ENCODE measurements at places on chromosomes 4 and X. TPM values are rescaled to one million over a fixed set of nuclear protein-coding genes. Genes with fewer than 3 reads are reported as not detected.

DNA sequence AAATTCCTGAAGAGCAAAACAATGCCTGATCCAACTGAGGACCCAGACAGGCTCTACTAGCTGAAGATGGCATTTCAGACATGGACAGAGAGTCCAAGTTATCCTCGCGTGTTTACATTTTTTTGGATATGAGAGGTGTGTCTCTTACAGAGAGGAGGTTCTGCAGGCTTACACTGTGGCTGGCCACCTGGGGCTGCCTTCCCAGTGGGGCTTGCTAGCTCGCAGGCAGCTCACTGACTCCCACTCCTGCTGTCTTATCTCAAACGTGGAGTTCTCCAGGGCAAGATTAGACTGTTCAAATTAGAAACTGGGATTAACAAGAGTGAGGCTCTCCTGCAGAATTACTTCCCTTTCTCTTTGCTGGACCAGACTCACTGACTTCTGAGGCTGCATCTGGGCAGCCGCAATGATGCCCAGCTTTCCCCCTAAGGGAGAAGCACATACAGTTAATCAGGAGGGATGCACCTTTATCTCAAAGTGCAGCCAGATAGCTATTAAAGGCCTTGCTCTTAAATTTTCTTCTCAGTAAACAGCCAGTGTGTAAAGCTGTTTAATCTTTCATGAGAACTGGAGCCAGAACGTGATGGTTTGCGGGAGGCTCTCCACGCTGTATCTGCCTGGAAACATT is 123.0 kb downstream of the ENPP6 start:
- DNase-seq = no peak

The SPP1 gene
- total RNA-seq = 8.7 TPM

- no peak for DNase-seq
These were observed 23.8 kb upstream of the CXorf38 start for GRCh38 chrX:40671126-40671525.

GRCh38 chr4:34861666-34862065 is 1382.6 kb downstream of the ARAP2 start:
- DNase-seq = no peak

- DNase-seq = no peak
These were observed 83.8 kb downstream of the GRID2 start for GRCh38 chr4:92387459-92388069.

GRCh38 chrX:154082396-154083125 is 15.0 kb downstream of the MECP2 start:
- DNase-seq = no peak

The ARX gene
- not detected for total RNA-seq

GRCh38 chr4:170193496-170193895 is 103.7 kb upstream of the AADAT start:
- no peak for DNase-seq

Measured in omental fat pad (tissue), 4 donors.